ENCODE measurements at places on chromosomes 5 and 9.

DNA sequence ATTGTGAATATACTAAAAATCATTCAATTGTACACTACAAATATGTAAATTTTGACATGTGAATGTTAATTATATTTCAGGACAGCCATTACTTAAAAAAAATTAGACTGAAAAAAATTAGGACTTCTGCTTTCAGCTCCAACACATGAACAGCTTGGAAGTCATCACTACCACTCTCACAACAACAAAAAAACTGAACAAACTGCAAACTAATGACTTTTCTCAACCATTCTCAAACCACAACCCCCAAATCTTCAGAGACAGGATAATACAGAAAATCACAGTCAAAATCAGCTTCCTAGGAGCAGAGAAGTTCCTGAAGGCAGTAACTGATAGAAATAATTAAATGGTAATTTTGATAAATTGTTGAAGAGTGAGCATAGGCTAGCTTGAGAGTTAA is 686.4 kb downstream of the TLE1 start:
- no peak for DNase-seq

DNA sequence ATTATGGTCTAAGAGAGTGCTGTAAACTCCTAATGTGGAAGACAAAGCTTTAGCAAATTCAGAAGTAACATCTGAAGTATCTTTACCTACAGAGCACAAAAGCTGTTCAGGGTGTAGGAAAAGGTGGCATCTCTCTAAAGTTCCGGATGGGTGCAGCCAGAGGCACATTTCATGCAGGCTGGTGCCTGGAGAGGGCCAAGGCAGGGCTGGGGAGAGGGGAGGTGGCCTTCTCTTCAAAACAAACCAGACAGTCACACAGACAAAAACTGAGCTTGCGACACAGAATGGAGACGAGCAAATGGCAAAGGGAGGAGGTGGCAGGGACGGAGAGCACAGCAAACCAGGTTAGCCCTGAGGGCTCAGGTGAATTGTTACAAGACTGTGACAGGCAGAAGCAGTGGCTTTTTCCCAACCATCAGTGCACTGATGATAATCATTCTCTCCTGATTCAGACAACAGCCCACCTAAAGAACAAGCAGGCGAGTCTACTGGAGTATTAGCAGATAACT is 121.5 kb upstream of the PCA3 start:
- no peak for DNase-seq

GRCh38 chr5:765948-766631 is 18.4 kb downstream of the ZDHHC11B start:
- no peak for DNase-seq

- no peak for DNase-seq
Measured at GRCh38 chr5:168318240-168318639, 26.8 kb downstream of the WWC1 start.

DNA sequence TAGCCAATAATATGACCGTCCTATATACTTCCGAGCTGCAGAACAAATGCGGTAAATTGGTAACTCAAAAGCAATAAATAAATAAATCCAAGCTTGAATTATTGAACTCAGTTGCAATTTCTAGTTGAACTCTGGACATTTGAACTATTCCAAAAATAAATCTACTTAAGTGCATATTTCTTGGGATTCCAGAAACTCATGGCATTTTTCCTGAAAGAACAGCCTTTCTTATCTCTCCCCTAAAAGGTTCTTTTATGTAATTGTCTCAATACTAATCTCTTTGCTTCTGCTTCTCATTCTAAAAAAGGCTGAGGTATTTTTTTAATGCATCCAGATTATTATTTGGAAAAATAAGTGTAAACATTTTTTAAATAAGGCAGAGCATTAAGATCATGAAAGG is 131.7 kb downstream of the TRPM6 start:
- no peak for DNase-seq

- no peak for DNase-seq
Measured at GRCh38 chr5:178469011-178469974, 120.9 kb downstream of the COL23A1 start.

- DNase-seq: peak; percentile 70
Measured at GRCh38 chr5:138641547-138642298, 66.5 kb upstream of the HSPA9 start.

DNA sequence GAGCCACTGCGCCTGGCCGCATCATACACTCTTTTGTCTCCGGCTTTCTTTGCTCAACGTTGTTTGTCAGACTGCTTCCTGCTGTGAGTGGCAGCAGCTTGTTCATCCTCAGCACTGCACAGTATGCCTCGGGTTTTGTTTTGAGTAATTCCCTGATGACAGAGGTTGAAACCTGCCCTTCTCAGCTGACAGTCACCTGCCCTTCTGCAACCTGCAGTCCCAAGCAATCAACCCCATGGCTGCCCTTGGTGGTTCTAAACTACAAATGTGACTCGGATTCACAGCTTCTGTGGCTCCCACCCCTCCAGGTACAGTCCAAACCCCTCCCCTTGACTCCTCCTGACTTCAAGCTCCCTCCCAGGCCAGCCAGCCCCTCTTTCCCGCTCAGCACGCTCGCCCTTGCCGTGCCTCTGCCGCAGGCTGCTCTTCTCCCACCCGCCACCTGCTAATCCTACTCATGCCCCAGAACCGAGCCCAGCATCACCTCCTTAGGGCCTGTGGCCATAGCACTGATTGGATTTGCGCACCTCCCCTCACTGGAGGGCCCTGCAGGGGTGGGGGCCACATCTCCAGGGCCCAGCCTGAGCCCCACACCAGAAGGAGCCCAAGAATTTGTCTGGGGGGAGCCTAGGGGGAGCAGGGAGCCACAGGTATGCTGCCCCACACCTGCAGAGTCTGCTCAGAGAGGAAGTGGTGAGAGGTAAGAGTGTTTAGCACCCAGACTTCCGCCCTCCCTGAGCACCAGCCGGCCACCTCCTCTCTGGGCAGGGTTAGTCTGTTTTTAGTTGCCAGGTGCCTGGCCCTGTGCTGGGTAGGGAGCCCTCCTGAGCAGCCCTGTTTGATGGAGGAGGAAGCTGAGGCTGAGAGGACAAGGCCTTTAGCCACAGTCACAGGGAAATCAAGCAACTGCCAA is 10.1 kb downstream of the EEIG1 start:
- DNase-seq: no peak

DNA sequence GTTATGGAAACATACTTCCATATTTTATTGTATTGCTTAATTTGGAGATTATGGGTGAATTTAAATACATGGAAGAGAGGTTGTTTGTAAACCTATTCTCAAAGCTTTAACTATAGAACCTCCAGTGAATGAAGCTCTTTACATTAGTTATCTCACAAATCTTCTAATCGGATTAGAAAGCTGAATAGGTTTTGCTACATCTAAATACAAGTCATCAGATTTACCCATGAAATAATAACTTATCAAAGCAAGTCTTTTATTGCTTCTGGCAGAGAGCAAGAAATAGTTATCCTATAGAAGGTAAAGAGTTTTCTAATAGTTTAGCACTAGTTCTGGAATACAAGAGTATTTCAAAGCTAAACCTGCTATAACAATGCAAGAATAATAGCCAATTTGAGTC is 104.4 kb upstream of the SREK1 start:
- DNase-seq: no peak

- no peak for DNase-seq
Measured at GRCh38 chr5:103605277-103605676, 42.7 kb upstream of the NUDT12 start.

DNA sequence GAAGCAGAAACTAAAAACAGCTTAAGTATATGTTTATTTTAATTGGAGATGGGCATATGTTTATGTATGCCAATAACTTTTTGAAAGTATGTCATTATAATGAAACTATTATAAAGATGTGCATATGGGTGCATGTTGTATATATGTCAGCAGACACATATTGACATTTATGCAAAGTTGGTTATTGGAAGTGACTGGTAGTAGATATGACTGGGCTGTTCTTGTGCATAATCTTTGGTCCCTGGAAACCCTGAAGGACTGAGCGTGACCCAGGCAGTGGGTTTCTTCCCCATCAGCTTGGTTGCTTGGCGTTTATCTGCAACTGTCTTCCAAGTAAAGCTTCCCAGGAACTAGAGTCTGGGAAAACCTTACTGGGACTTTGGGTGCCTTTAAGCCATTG is 25.7 kb downstream of the ANKRA2 start:
- DNase-seq: no peak

GRCh38 chr5:159519365-159519764 is 189.1 kb upstream of the IL12B start:
- DNase-seq: no peak

- DNase-seq: no peak
Measured at GRCh38 chr9:116701940-116702642, 15.0 kb downstream of the TRIM32 start.

DNA sequence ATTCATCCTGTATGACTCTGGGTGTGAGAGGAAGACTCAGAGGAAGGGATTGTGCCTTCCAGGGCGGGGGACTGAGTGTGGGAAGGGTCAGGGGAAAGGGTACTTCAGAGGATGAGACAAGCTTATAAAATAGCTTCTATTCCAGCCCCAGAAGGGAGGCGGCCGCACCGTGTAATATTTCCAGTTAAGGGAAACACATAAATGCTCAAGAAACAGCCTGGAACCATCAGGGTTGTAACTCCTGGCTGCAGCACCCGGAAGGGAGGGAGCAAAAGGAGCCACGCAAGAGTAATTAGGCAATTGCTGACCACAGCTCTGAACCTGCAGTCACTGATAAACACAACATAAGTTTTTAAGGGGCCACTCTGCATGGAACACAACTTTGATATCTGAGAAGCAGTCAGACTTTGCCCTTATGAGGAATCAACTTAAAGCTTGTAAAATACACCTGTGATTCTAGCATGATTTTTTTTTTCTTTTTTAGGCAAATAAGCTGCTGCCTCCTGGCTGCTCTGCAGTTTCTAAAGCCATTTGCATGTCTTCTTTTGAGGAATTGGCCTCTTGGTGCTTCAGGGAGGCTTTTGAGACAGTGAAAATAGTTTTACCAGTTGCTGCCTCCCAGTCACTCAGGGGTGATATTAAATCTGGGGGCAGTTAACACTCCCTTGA is 382.7 kb downstream of the ENC1 start:
- DNase-seq: peak; percentile 94

DNA sequence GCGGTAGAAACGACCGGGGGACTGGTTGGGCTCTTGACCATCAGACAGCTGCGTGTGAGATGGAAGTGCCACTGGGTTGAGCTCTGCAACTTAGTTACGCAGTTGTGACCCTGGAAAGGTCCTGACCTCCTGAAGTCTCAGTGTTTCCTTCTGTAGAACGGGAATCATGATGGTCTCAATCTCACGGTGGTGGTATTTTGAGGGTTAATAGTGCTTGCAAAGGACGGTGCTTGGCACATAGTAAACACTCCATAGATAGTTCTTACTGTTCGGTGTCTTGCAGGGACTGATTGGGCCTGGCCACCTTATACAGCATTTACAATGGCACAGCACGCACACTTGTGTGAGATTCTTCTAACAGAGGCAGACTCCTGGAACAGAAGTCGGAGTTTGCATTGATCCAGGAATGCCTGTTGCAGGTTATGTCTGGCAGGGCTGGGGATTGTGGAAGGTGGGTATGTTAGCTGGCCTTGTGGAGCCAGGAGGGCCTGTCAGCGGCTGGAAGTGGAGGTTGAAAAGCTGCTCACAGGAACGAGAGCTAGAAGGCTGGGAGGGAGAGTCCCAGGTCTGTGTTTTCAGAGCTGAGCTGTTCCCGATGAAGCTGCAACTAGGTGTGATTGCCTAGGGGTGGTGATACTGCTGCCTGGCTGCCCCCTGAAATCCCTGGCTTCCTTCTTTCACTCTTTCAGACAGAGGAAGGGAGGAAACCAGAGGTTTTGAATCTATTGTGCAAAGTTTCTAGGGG is 962 bp upstream of the TXN start:
- no peak for DNase-seq

DNA sequence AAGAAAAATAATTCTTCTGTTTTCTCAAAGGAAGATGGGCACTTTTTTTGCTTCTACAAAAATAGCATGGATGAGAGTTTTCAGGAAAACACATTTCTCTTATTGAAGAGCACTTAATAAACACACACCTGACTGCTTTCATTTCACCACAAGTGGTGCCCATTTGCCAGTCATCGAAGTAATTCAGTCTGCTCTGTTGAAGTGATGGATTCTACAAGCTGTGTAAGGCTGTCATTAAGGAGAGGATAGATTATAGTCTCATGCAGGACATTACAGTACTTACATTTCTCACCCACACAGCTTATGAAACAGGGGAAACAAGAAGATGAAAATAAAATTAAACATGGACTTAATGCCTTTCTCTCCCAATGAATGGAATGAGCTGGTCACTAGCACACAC is 165.2 kb downstream of the NR2F1-AS1 start:
- no peak for DNase-seq

DNA sequence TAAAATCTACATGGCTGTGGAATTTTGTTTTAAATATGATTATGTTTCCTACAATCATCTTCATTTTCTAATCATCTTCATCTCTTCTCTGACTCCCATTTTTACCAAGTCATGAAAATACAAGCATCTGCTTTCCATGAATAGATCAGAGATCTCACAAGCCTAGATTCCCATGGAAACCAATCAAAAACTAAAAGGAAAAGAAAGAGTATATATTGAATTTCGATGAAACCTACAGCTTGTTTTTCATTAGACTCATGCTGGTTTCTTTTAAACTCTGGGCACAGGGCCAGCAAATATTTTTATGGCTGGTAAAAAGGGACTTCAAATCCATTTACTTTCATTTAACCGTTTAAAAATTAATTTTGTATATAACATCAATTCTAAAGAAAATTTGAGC is 51.2 kb downstream of the INVS start:
- DNase-seq: peak; percentile 32

- peak; percentile 4 for DNase-seq
Measured at GRCh38 chr5:36982146-36982545, 105.6 kb downstream of the NIPBL start.

DNA sequence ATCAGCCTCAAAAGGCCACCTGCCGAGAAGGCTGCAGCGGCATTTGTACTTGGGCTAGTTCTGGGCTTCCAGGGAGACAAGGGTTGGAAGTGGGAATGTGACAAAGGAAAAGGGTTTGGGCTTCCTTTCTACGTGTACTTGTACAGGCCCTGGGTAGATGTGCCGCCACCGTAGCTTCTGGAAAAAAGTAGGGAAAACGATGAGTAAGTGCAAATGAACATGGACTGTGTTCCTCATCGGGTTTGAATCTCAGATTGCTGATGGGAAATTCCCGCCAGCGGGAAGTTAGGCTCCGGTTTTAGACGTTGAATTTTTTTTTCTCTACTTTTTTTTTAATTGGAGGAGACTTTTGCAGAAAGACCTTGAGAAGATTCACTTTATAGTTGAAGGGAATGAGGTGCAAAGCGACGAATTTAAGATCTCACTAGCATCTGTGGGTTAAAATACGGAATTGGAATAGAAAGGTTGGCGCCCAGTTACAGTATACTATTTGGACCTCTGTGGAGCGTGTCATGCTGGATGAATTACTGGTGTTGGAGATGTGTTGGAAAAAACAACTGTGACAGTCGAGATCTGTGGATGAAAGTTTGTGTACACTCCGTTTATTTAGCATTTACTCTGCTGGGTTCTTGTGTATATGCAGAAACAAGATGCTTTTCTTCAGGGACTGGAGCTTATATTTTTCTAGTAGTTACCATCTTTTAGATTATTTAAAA is 1.2 kb downstream of the G3BP1 start:
- DNase-seq: peak; percentile 25

GRCh38 chr5:107012371-107012770 is 658.4 kb downstream of the EFNA5 start:
- no peak for DNase-seq
